IMR-90 (cell line): ENCODE measurements at places on chromosomes 3 and 15. TPM values are rescaled to one million over a fixed set of nuclear protein-coding genes. Genes with fewer than 3 reads are reported as not detected.

- H3K36me3 ChIP-seq: no peaks in the 10 kb centered on the region
- H3K27me3 ChIP-seq: no peaks in the 10 kb centered on the region
- no peak overlapping the region for H3K27ac ChIP-seq
- H3K4me1 ChIP-seq: peaks cover 8% of the 10 kb centered on the region
These were observed 85.5 kb upstream of the FGF12 start for GRCh38 chr3:192812743-192813383.

GRCh38 chr3:197454014-197454413, 101.8 kb downstream of the BDH1 start:
- no peak overlapping the region for H3K4me3 ChIP-seq
- no peak for DNase-seq
- H3K27me3 ChIP-seq: peaks cover 7% of the 10 kb centered on the region

The AADACL2 gene
- total RNA-seq: not detected in 2 replicates

DNA sequence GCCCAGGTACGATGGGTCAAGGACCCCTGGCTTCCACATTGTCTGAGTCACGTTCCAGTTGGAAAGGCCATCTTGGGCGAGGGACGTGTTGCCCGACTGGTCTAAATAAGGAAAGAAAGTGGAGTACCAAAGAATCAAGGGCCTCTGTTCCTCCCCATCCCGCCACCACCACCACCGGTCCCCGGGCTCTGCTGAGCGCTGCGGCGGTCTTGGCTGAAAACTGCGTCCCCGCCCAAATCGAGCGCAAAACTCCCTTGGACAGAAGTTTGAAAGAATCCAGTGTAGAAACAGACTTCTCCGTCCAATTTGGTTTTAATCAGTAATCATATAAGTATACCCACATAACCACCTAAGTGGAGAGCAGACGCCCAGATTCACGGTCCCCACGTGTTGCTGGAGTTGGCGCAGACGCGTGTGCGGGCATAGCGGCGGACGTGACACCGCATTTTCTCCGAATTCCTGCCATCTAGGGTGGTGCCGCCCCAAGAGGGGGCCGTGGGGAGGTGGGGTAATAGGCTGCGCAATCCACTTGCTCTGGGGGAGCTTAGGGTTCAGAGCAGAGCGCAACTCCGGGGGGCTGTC, 243.8 kb upstream of the TOPAZ1 start:
- no peak for DNase-seq
- H3K27ac ChIP-seq: no peak overlapping the region
- H3K27me3 ChIP-seq: peaks cover 74% of the 10 kb centered on the region
- no peaks in the 10 kb centered on the region for H3K36me3 ChIP-seq
- H3K4me1 ChIP-seq: no peaks in the 10 kb centered on the region; the same call in 1 of the 2 replicates

GRCh38 chr3:170699158-170700053, 113.5 kb upstream of the SLC7A14 start:
- H3K36me3 ChIP-seq: no peaks in the 10 kb centered on the region
- no peak overlapping the region for H3K4me3 ChIP-seq
- no peaks in the 10 kb centered on the region for H3K27me3 ChIP-seq
- H3K4me1 ChIP-seq: peaks cover 9% of the 10 kb centered on the region
- no peak overlapping the region for H3K27ac ChIP-seq
- no peak for DNase-seq

The GNB5 gene
- 33.2 and 33.9 TPM in 2 replicates for total RNA-seq

GRCh38 chr3:134357261-134357913, 16.9 kb downstream of the AMOTL2 start:
- no peak for DNase-seq
- H3K4me1 ChIP-seq: peaks cover 59% of the 10 kb centered on the region
- no peaks in the 10 kb centered on the region for H3K27me3 ChIP-seq
- H3K27ac ChIP-seq: peak overlapping the region; percentile 95
- H3K36me3 ChIP-seq: peaks cover 78% of the 10 kb centered on the region
- H3K4me3 ChIP-seq: no peak overlapping the region

- no peak overlapping the region for H3K27ac ChIP-seq
- no peak overlapping the region for H3K4me3 ChIP-seq
- no peaks in the 10 kb centered on the region for H3K4me1 ChIP-seq
- H3K36me3 ChIP-seq: no peaks in the 10 kb centered on the region
- no peak for DNase-seq
These were observed 4.6 kb downstream of the CFAP100 start for GRCh38 chr3:126399351-126399735.

The FBXO40 gene
- not detected in 2 replicates for total RNA-seq

The TUSC7 gene
- total RNA-seq: not detected in 2 replicates

The IQCF5 gene
- not detected in 2 replicates for total RNA-seq

The NKTR gene
- 24.0 and 51.4 TPM in 2 replicates for total RNA-seq

DNA sequence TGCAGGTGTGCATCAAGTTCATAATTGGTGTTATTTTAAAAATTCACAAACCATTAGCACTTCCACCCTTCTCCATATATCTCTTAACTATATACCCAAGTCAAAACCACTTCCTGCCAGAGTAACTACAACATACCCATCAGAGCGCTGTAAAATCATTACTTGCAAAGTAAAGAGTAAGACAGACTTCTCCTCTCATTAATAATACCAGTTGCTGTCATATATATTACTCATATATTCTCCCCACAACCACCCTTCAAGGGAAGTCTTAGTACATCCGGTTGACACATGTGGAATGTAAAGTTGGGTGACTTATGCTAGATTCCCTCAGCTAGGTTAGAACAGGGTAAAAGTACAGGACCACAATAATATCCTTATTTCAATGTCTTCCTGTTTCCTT, 5.6 kb downstream of the TERC start:
- no peaks in the 10 kb centered on the region for H3K36me3 ChIP-seq
- H3K27me3 ChIP-seq: no peaks in the 10 kb centered on the region
- H3K4me3 ChIP-seq: no peak overlapping the region
- peaks cover 5% of the 10 kb centered on the region; the same call in 1 of the 2 replicates for H3K4me1 ChIP-seq
- DNase-seq: peak; percentile 75
- no peak overlapping the region for H3K27ac ChIP-seq

DNA sequence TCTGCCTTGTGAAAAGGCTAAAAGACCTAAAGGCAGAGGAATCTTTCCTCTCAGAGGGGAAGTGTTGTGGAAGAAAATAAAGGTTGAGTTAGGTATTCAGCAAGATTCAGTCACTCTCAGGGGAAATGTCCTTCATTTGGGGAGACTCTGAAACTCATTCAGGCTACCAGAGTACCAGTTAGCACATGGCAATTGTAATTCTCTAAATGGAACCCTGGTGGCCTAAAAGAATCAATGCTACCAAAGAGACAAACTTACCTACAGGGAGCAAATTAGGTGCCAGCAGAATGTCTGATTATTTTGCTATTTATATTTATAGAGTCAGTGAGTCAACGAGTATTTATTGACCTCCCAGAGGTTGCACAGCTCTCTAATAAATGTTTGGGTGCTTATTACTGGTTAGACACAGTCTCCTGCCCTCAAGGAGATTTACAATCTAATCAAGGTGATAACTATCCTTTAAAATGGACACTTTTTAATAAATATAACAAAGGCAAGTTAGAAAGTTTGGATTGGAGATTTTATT, 33.9 kb upstream of the CDIN1 start:
- H3K4me3 ChIP-seq: no peak overlapping the region
- H3K27ac ChIP-seq: no peak overlapping the region
- H3K4me1 ChIP-seq: no peaks in the 10 kb centered on the region
- DNase-seq: no peak
- no peaks in the 10 kb centered on the region for H3K27me3 ChIP-seq

The KBTBD12 gene
- total RNA-seq: not detected in 2 replicates

The FANCD2OS gene
- not detected in 2 replicates for total RNA-seq

DNA sequence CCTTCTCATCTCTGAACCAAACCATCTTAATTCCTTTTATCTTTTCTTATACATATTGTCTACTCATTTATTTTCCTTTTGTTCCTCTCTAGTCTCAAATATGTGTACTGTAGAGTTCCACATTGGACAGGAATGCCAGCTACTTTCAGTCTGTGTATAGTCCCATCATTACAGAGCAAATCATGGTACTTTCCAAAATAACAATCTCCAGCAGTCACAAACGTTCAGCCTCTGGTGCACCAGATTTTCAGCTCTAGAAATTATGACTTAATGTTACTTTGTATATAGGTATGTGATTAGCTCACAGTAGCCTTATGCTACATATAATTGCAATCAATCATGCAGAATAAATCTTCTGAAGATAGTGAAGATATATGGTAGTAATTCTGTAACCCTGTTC, 32.5 kb upstream of the TM4SF4 start:
- no peaks in the 10 kb centered on the region for H3K27me3 ChIP-seq
- DNase-seq: peak; percentile 58
- H3K4me1 ChIP-seq: peaks cover 10% of the 10 kb centered on the region; the same call in 1 of the 2 replicates
- H3K4me3 ChIP-seq: no peak overlapping the region
- H3K36me3 ChIP-seq: no peaks in the 10 kb centered on the region

GRCh38 chr15:41955807-41956525, 16.4 kb downstream of the EHD4 start:
- no peaks in the 10 kb centered on the region for H3K27me3 ChIP-seq
- H3K36me3 ChIP-seq: peaks cover 7% of the 10 kb centered on the region

- no peak overlapping the region for H3K27ac ChIP-seq
- no peaks in the 10 kb centered on the region for H3K27me3 ChIP-seq
- H3K36me3 ChIP-seq: no peaks in the 10 kb centered on the region
- no peak overlapping the region for H3K4me3 ChIP-seq
These were observed 16.0 kb downstream of the DZIP3 start for GRCh38 chr3:108605491-108605890.

The OXSR1 gene
- total RNA-seq: 37.6 and 50.5 TPM in 2 replicates

GRCh38 chr15:44087578-44088465, 107.2 kb downstream of the FRMD5 start:
- no peak overlapping the region for H3K4me3 ChIP-seq
- peak; percentile 93 for DNase-seq
- H3K27me3 ChIP-seq: no peaks in the 10 kb centered on the region
- H3K36me3 ChIP-seq: no peaks in the 10 kb centered on the region
- H3K4me1 ChIP-seq: peaks cover 5% of the 10 kb centered on the region

DNA sequence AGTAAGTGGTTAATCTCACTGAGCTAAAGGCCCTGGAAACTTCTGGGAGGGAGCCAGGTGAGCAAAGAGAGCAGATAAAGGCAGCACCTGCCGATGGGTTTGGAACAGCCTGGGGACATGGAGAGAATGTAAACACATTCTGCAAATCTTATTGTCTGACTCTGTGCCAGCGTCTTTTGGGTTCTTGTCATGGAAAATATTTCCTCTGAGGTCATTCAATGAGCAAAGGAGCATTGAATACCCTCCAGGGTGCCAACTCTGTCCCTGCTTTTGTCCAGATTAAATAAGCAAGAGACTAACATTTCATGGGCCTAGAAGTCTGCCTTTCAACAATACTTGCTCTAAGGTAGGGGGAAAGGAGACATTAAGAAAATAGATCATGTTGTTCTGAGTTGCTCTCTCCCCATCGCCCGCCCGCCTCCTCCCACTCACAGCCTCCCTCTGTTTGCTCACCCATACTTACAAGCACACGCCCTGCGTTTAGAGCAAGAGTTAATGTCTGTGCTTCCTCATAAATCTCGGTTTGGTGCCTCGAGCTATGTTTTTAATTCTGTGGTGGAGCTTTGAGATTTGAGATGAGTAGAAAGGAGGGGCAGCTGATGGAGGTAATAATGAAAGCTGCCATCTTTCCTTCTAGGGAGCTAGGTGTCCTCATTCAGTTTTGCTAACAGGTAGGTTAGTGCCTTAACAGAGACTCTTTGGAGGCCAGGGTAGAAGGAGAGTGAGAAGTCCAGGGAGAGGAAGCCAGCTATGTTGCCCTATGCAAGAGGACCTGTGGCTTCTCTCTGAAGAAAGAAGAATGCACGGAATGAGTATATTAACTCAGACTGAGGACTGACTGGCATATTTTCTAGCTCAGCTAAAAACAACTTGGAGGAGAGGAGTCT, 132.9 kb downstream of the TPRG1 start:
- no peak overlapping the region for H3K27ac ChIP-seq
- no peak overlapping the region for H3K4me3 ChIP-seq
- H3K4me1 ChIP-seq: no peaks in the 10 kb centered on the region
- no peak for DNase-seq

DNA sequence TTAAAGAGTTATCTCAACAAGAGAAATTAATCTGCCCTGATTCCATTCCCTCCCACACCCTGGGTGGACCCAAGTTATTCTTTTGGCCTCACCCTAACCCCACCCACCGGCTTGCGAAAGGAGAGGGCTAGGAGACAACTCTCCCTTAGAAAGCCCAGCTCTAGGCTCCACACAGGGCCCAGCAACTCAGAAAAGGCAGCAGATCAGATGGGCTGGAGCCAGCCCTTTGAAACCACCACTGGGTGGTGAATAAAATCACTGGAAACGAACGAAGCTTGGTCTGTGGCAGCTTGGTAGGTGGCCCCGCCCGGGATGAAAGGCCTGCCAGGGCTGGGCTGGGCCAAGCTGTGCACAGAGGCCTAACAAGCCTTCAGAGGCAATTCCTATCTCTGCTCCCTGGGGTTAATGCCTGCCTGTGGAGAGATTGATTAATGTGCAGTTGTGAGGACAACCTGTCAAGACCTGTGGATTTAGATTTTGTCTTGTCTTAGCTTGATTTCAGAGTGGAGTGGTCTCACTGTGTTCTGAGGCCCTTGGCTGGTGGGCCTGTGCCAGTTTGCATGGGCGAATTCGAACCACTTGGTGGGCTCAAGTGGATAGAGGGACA, 38.8 kb downstream of the BHLHE40 start:
- DNase-seq: no peak
- H3K4me3 ChIP-seq: no peak overlapping the region
- no peaks in the 10 kb centered on the region for H3K27me3 ChIP-seq
- no peak overlapping the region for H3K27ac ChIP-seq

GRCh38 chr3:182244222-182244971, 532.7 kb downstream of the SOX2 start:
- H3K27ac ChIP-seq: no peak overlapping the region
- no peaks in the 10 kb centered on the region for H3K27me3 ChIP-seq
- H3K36me3 ChIP-seq: no peaks in the 10 kb centered on the region
- DNase-seq: no peak

- DNase-seq: no peak
- H3K27me3 ChIP-seq: no peaks in the 10 kb centered on the region
- no peaks in the 10 kb centered on the region for H3K36me3 ChIP-seq
These were observed 23.1 kb downstream of the EEFSEC start for GRCh38 chr3:128176276-128176833.

- no peaks in the 10 kb centered on the region for H3K4me1 ChIP-seq
- H3K27ac ChIP-seq: no peak overlapping the region
- DNase-seq: no peak
- H3K4me3 ChIP-seq: no peak overlapping the region
- H3K27me3 ChIP-seq: no peaks in the 10 kb centered on the region
- H3K36me3 ChIP-seq: no peaks in the 10 kb centered on the region
These were observed 242.0 kb downstream of the EDEM1 start for GRCh38 chr3:5429517-5429890.

DNA sequence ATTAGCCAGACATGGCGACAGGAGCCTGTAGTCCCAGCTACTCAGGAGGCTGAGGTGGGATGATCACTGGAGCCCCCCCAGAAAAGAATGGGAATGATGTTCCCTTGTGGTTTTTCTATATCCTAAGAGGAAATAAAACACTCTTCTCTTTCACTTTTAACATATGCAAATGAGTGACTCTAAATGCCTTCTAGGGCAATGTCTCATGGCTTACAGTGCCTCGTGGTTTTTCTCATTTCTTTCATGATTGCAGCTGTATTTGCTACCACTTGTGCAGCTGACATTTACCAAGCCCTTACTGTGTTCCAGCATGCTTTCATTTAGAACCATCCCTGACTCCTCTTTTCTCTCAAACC, 26.4 kb downstream of the STOML1 start:
- DNase-seq: peak; percentile 70
- no peaks in the 10 kb centered on the region for H3K36me3 ChIP-seq
- no peak overlapping the region for H3K4me3 ChIP-seq
- H3K27me3 ChIP-seq: no peaks in the 10 kb centered on the region
- H3K4me1 ChIP-seq: peaks cover 10% of the 10 kb centered on the region
